ENCODE measurements at places on chromosomes 4 and X.

DNA sequence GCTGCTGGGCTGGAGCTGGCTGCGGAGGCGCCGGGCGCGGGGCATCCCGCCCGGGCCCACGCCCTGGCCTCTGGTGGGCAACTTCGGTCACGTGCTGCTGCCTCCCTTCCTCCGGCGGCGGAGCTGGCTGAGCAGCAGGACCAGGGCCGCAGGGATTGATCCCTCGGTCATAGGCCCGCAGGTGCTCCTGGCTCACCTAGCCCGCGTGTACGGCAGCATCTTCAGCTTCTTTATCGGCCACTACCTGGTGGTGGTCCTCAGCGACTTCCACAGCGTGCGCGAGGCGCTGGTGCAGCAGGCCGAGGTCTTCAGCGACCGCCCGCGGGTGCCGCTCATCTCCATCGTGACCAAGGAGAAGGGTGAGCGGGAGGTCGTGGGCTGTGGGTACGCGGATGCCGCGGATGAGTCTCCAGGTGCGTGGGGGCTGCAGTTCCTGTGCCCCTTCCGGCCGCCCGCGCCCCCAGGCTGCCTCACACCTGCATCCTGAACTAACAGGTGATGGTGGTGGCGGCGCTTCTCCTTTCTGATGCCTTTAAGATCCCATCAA, 499 bp downstream of the CYP2U1 start:
- DNase-seq: no peak

DNA sequence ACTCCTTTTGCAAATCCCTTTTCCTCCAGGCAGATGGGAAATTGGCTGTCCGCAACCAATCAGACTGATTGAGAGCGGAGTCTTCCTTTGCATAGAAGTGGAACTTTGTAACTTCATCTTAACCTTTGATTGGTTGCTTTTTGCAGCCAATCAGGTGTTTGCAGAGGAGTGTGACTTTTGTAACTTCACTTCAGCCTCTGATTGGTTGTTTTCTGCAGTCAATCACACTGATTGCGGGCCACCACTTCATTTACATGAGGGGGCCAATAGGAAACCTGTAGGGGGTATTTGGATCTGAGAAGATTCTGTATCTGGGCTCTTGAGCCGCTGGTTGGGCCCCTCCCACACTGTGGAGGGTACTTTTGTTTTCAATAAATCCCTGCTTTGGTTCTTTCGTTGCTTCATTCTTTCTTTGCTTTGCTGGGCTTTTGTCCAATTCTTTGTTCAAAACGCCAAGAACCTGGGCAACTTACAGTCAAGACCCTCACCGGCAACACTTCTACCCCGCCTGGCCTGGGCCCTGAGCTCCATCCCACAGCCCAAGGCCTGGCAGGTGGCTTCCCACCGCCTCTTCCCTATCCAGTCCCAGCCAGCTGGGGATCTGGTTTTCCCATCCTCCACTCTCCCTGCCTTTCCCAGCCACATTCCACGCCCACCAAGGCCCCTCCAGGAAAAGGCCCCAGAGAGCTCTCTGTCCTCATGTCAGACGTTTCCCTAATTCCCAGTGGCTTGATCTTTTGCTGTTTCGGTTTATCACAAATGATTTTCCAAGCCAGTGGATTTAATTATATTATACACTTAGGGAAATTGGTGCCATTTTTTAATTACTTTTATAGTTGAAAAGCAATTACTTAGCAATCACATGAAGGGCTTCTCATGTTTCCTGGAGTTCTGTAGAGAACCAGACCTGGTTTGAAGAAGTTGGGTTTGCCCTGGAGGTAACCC, 110.2 kb upstream of the STX18 start:
- DNase-seq: peak; percentile 76

GRCh38 chr4:26854701-26855100, 5.9 kb upstream of the STIM2 start:
- no peak for DNase-seq

DNA sequence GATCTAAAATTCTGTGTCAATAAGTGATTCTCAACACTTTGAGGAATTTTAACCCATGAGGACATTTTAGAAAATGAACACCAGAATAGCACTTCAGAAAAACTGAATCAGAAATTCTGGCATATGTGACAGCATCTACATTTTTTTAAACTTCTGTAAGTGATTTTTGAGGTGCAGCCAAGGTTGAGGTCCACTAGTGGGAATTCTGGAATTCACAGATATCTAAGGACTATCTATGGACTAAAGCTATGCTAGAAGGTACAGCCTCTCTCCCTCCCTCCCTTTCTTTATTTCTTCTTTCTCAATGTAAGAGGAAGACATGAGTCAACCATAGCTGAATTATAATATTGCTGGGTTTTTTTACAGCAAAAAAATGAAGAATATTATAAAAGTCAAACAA, 508.2 kb upstream of the ATOH1 start:
- DNase-seq: no peak

GRCh38 chr4:13483768-13484121, 395 bp downstream of the RAB28 start:
- no peak for DNase-seq

GRCh38 chr4:172692701-172693100, 475.9 kb upstream of the GALNT7 start:
- DNase-seq: no peak

DNA sequence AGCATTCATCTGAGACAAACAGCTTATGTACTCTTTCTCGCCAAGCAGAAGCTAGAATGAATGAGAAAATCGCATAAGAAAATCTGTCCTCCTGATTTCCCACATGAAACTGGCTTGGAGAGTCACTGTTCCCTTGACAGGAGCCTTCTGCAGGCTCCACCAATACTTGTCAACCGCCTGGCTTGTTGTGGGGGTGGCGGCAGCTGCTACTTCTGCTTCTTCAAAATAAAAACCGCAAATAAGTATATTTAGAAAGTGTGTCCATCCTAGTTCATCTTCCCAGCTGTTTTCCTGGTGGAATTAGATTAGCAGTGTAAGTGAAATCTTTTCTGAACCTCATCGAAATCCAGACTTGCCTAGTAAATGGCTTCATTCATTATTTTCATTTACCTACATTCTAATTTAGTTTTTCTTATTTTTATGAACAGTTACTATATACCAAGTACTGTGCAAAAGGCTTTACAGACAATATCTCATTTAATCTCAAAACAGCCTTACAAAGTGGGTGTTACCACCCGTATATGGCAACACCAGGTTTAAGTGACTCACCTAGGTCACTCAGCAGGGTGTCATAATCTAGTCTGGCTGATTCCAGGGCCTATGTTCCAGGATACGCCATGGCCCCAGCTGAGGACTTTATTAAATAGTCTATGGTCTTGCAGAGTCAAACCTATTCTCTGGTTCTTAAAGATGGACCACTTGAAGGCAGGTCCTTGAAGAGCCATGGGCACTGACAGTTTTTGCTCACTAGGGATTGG, 104.6 kb upstream of the IGFBP7 start:
- no peak for DNase-seq

DNA sequence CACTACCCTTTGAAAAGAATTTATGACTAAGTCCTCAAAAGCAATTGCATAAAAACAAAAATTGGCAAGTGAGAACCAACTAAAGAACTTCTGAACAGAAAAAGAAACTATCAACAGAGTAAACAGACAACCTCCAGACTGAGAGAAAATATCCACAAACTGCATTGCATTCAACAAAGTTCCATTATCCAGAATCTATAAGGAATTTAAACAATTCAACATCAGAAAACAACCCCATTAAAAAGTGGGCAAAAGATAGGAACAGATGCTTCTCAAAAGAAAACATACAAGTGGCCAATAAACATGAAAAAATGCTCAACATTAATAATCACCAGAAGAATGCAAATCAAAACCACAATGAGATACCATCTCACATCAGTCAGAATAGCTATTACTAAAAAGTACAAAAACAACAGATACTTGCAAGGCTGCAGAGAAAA, 130.2 kb downstream of the GASK1B start:
- no peak for DNase-seq

- no peak for DNase-seq
Observed at GRCh38 chrX:100207331-100208024, 202.6 kb downstream of the PCDH19 start.

DNA sequence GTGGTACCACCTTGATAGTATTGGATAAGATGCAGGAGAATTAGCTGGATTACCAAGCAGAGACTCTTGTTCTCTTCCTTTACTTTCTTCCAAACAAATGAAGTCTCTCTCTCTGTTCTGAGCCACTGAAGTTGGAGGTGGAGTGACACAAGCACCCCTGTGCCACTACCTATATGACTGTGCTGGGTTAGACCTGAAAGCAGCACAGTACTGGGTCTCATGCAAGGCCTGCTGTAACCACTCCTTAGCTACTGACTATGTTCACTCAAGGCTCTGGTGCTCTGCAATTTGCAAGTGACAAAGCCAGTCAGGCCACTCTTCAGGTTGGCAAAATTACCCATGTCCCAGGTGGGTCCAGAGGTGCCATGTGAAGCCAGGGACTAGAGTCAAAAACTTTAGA, 389.6 kb upstream of the MAOA start:
- DNase-seq: no peak

GRCh38 chr4:94757192-94758140, at the start of gene BMPR1B:
Gene BMPR1B (plus strand): TSS chr4:94757955. CDS start chr4:95104425, 346,470 bp downstream.
- no peak for DNase-seq

DNA sequence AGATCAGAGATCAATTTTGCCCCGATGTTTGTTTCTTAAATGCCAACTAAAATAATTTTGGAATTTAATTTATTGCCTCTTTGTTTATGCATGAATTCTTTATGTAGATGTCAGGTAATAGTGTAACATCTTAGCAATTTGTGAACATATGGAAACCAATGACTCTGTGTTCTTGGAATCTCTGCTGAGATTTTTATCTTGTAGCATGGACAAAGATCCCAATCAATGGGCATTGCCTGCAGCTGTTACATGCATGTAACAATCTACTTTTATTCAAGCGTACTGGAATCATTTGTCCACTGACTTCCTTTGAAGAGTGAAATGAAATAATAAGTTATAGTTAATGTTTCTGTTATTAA, 61.6 kb upstream of the ARSJ start:
- DNase-seq: no peak

DNA sequence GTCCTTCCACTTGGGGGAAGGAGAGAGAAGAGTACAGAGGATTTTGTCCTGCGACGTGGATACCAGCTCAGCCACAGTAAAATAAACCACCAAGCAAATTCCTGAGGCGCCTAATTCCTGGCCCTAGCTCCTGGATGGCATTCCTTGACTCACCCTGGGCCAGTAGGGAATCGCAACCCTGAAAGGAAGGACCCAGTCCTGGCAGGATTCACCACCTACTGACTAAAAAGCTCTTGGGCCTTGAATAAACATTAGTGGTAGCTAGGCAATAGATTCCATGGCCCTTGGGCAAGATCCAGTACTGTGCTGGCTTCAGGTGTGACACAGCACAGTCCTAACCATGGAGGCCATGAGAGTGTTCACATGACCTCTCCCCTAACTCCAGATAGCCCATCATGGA, 45.6 kb downstream of the GABRA3 start:
- DNase-seq: no peak

- DNase-seq: no peak
Observed at GRCh38 chr4:108484187-108484586, 136.2 kb upstream of the RPL34 start.

GRCh38 chrX:51463322-51463721, 33.1 kb downstream of the NUDT11 start:
- DNase-seq: no peak
